ENCODE measurements at places on chromosomes 2 and 18.

- no peak for DNase-seq
Observed at GRCh38 chr2:29072971-29073725, 1.2 kb downstream of the PCARE start.

DNA sequence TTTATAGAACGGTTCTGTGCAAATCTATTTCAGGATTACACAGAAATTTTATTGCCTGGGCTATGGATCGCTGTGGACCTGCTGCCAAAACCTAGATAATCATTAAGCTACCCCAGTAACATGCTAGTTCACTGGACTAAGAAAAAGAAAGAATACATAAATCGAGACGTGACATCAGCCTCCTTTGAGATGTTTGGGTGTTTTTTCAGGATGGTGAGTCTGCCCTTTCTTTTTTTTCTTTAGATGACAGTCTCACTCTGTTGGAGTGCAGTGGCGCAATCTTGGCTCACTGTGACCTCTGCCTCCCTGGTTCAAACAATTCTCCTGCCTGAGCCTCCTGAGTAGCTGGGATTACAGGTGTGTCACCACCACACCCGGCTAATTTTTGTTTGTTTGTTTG, 52.0 kb downstream of the FHOD3 start:
- DNase-seq: no peak

GRCh38 chr2:189581354-189582139, 961 bp upstream of the SLC40A1 start:
- no peak for DNase-seq

GRCh38 chr2:126663184-126663963, 7.4 kb downstream of the GYPC start:
- DNase-seq: no peak

DNA sequence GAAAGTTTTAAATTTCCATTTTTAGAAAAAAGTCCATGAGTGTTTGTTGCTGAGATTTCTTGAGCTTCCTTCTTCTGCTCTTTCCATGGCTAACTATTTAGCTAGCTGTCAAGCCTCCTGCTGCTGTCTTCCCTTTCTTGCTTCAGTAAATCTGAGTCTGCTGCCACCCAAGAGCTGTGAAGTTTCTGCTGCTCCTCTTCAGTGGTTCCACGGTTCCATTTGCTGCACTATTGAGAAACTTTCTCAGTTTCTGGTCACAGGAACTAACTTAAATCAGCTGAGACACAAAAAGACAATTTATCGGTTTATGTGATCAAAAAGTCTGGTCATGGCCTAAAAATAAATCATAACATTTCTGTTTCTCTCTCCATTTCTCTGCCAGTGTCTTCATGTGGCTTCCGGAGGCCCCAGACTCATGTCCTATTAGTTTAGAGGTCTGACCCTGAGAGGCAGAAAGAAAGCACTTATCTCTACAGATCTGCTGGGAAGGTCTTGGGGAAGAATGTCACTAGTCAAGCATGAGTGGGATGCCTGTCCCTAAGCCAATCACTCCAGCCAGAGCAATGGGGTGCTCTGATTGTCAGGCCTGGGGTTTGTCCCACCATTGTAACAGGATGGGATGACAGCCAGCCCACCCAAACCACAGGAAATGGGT, 73.0 kb upstream of the ARL4C start:
- no peak for DNase-seq

GRCh38 chr2:109014476-109014875, 25.5 kb upstream of the EDAR start:
- no peak for DNase-seq

GRCh38 chr18:7532942-7533341, 34.2 kb upstream of the PTPRM start:
- DNase-seq: no peak

GRCh38 chr2:174997110-174997509, 8.1 kb downstream of the CHN1 start:
- DNase-seq: no peak

GRCh38 chr2:80153151-80153550, 151.4 kb downstream of the LRRTM1 start:
- no peak for DNase-seq

DNA sequence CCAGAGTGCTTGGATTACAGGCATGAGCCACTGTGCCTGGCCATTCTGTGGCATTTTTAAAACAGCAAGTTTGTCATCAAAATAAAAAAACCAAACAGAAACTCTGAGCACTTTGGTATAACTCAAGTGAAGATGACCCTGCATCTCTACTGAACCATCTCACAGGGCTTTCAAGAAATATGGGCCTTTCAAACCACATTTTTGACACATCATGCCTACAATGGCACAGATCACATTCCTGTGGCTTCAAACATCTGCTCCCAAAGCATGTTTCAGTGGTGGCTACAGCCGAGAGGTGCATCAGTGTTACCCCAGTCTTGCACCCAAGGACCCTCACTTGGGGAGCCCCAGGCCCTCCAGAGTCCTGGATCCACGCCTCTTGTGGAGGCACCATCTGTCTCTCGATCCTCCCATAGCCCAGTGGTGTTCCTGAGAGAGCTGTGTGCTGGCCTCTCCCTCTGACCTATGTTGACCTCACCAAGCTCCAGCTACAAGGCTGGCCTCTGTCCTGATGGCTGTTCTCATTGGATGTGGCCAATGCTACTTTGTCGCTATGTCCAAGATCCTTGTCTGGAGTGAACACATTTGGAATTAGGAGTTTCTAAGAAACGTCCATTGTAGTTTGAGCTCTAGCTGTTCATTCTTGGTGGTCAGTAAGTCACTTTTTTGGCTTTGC, 55.2 kb upstream of the RALBP1 start:
- DNase-seq: no peak

- no peak for DNase-seq
Observed at GRCh38 chr2:200624658-200625057, 38.8 kb downstream of the AOX1 start.

- DNase-seq: no peak
Observed at GRCh38 chr2:85395912-85396475, 14.2 kb downstream of the CAPG start.

DNA sequence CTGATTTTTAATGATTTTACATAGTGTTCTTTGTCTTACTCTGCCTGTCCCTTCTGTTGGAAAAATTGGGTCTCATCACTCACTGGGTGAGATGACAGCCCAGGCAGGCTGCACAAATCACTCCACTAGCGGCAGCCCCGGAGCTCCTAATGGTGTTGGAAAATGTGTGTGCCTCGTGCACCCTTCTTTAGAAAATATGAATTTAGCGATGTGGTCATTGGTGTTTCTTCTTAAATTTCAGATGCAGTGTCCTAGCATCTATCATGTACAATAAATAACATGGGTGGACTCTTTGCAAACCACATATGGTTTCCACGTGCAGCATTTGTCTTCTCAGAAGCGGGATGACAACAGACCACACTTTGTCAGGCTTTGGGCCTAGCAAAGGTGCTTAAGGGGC, 194.2 kb downstream of the ACKR3 start:
- no peak for DNase-seq

GRCh38 chr2:45354776-45355175, 256.3 kb downstream of the SRBD1 start:
- DNase-seq: no peak

GRCh38 chr18:57088883-57089282, 58.0 kb upstream of the BOD1L2 start:
- no peak for DNase-seq
